ENCODE measurements at places on chromosomes 6 and 20.

DNA sequence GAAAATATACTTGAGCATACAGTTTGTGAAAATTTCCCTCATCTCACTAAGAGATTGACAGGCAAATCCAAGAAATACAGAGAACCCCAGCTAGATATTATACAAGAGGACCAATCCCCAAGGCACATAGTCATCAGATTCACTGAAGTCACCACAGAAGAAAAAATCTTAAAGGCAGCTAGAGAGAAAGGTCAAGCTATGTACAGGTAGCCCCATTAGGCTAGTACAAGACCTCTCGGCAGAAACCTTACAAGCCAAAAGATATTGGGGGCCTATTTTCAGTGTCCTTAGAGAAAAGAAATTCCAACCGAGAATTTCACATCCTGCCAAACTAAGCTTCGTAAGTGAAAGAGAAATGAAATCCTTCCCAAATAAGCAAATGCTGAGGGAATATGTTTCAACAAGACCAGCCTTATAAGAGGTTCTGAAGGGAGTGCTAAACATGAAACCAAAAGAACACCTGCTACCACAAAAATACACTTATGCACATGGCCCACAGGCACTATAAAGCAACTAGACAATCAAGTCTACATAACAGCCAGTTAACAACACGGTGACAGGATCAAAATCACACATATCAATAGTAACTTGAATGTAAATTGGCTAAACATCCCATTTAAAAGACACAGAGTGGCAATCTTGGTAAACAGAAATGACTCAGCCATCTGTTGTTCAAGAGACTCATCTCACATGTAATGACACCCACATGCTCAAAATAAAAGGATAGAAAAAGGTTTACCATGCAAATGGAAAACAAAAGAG lies 96.3 kb downstream of the FHL5 start:
- DNase-seq = no peak

DNA sequence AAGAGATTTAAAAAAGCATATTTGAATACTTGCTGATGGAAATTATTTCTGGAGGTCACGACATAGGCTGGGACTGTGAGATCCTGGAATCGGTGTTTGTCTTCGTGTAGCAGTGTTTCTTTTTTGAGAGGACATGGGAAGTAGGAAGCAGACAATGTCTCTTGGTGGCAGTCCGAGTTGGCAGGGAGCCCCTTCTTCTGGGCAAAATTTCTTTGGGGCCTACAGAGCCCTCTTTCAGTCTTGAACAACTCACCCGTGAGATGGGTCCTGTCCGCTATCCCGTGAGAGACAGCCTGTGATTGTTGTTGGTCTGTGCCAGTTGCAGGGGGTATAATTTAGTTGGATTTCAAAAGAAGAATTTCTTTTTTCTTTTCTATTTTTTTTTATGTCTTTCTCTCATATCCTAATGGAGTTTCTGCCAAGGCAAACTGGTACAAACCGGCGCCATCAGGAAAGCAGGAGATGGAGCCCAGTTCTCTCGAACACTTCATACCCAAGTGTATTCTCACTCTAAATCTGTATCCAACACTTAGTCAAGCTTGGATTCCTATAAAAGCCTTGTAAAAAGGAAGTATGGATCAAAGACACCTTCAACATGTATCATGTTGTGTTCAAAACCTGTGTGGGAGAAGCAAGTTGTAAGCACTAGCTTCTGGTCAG lies 785.1 kb downstream of the MAFB start:
- DNase-seq = no peak

DNA sequence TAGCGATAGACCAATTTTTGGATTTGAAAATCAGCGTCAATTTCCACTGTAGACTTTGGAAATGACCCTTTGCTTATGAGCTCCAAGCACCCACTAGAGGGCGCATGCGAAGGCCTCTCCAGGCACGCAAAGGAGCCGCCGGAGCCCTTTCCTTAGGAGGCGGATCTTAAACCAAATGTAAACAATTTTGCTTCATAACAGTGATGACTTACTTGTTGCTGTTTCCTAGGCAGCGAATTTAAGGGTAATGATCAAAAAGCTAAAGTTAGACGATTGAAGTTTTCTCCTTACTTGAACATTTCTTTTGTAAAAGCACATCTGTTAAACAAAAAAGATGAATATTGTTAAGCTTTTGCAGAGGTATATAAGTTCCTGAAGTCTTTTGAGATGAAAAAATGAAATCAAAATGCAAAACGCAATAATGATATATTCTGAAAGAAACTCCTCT lies 29.2 kb upstream of the EXOC2 start:
- DNase-seq = peak; percentile 91

DNA sequence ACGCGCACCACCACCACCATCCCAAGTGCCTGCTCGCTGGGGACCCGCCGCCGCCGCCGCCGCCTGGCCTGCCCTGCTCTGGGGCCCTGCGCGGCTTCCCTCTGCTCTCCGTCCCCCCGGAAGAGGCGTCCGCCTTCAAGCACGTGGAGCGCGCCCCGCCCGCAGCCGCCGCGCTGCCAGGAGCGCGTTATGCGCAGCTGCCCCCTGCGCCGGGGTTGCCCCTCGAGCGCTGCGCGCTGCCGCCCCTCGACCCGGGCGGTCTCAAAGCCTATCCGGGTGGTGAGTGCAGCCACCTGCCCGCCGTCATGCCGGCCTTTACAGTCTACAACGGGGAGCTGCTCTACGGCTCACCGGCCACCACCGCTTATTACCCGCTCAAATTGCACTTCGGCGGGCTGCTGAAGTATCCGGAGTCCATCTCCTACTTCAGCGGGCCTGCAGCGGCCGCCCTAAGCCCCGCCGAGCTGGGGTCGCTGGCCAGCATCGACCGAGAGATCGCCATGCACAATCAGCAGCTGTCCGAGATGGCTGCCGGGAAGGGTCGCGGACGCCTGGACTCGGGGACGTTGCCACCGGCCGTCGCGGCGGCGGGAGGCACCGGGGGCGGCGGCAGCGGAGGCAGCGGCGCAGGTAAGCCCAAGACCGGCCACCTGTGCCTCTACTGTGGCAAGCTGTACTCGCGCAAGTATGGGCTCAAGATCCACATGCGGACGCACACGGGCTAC lies 7.2 kb downstream of the PRDM13 start:
- DNase-seq = no peak

GRCh38 chr6:136012943-136013342 lies 161.4 kb downstream of the PDE7B start:
- no peak for DNase-seq

DNA sequence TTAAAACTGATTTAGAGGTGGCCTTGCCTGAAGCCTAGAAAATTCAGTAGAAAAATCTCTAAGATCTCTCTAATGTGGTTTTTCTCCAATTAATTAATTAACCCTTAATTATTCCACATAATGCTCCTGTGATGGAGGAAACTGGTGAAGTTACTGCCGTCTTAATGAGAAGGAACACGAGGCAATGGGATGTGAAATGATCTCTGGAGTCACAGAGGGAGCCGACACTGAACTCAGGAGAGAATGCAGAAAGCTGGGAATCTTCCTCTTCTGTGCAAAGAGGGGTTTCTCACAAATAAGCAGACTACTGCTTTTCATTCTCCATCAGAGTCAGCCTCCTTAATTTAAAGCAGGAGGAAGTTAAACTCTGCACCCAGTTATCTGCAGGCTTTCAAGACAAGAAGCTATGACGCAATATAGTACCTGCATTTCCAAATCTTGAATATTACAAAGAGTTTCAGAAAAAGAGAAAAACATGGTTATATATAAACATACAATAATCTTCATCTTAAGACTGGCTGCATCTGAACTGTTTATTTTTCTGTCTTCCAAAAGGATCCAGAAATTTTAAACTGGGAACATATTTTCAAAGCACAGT lies 18.1 kb upstream of the SNRPB2 start:
- DNase-seq = no peak

GRCh38 chr6:25041485-25042035 lies 105.8 kb upstream of the RIPOR2 start:
- no peak for DNase-seq

DNA sequence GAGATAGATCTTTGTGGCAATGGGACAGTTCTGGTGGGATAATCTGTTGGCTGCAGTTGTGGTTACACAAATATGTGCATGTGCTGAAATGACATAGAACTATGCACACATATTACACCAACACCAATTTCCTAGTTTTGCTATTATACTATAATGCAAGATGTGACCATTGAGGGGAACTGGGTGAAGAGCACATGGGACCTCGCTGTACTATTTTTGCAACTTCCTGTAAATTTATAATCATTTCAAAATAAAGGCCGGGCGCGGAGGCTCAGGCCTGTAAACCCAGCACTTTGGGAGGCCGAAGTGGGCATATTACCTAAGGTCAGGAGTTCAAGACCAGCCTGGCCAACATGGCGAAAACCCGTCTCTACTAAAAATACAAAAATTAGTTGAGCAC lies 8.7 kb downstream of the ARMC12 start:
- DNase-seq = no peak

DNA sequence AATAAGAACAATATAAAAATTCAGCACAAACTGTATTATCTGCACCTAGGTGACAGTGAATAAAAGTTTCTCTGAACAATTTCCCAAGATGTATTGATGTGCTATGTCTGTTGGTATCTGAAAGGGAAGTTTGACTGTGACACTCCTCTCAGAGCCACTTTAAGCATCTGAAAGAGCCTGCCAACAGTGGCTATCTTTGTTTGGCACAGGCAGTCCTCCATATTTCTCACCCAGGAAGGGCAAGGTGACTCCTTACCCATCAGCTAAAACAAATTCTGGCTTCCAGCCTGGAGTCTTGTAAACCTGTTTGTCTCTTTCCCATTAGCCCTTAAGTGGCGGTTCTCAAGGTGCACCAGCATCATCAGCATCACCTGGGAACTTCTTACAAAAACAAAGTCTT lies 122.4 kb upstream of the VGLL2 start:
- DNase-seq = no peak

DNA sequence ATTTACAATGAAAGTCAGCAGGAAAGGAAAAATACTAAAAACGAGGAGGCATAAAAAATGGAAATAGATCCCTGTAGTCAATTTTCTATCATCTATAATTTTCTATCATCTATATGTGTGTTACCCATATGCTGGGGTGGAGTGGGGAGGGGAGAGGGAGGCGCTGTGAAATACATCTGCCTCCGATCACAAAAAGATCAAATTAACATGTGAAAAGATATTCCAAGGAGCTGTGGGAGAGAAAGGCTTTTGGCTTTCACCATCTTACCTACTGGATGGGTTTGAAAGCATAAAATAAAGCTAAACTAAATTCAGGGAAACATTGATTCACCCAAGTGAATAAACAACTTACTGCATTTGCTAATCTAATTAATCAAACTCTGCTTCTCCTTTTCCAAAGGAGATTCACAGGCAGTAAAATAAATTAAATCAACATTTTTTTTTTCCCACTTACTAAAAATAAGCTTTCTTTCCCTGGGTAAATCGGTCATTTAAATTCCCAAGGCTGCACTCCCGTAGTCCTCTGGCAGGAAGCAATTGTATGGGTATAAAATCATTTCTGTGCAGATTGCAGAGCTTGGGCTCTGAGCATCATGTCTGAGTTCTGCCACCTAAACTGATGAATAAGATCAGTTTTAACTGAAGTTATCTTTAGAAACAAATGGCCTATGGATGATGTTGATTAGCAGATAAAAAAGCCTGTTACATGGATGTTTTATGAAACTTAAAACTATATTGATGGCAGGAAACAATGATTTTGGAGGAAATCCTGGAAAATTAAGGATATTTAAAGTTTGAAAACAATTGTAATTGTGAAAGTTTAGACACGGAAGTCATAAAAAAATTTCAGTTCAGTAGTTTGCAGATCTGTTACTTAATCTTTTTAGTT lies 147.9 kb downstream of the SOX4 start:
- DNase-seq = peak; percentile 26

- peak; percentile 94 for DNase-seq
Measured at GRCh38 chr6:158644231-158645063, at the start of gene DYNLT1. TSS of gene DYNLT1 (minus strand) at chr6:158644743. CDS start at chr6:158644708, 35 bp downstream.

DNA sequence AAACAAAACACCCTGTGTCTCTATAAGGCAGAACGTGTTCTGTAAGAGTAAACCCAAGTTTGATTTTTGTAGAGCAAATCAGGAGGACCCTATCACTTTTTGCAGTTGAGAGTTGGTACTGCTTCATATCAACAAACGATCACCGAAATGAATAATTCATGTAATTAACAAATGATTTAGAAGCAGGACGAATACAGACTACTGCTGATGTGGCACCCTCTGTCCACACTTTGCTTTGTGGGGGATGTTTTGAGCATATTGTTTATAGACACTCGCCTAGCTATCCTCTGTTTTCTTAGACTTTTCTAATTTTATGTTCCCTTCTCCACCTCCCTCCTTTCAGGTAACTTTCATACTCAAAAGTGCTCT lies 1.5 kb downstream of the CD2AP start:
- DNase-seq = peak; percentile 24

DNA sequence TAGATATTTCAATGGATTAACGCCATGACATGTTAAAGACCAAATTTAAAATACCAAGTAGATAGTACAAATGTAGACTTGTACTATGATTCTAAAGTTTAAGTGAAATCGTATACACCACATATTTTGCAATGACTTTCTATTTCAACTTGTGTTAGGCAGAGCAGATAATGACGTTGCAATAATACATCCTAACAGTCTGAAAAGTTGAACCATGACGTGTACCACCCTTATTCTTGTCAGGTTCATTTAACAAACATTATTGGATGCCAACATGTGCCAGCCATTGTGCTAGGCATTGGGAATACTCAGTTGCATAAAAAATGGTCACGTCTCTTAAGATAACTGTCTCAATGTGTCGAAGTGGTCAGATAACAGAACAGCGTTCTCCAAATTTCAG lies 50.0 kb downstream of the BCAS1 start:
- no peak for DNase-seq

Measured in mesenchymal stem cell (in vitro differentiated cells and primary cell).